ENCODE measurements at places on chromosomes 5 and 9.

- no peaks in the 10 kb centered on the region for H3K36me3 ChIP-seq
These were observed 61.5 kb downstream of the GNA14 start for GRCh38 chr9:77586591-77586990.

DNA sequence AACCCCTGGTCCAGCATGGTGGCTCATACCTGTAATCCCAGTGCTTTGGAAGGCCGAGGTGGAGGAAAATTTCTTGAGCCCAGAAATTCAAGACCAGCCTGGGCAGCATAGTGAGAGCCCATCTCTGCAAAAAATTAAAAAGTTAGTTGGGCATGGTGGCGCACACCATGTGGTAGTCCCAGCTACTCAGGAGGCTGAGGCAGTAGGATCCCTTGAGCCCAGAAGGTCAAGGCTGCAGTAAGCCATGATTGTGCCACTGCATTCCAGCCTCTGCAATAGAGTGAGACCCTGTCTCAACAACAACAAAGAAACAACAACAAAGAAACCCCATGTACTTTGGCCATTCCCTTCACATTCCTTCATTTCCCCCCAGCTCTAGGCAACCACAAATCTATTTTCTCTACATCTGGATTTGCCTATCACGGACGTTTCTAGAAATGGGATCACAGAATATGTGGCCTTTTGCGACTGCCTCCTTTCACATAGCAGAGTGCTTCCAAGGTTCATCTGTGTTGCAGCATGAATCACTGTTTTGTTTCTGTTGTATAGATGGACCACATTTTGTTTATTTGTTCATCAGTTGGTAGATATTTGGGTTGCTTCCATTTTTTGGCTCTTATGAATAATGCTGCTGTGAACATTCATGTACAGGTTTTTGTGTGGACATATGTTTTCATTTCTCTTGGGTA, 17.9 kb downstream of the MIGA2 start:
- H3K4me1 ChIP-seq = no peaks in the 10 kb centered on the region
- H3K27me3 ChIP-seq = no peaks in the 10 kb centered on the region
- no peak for DNase-seq
- no peak overlapping the region for H3K27ac ChIP-seq

GRCh38 chr9:37290940-37291485, 131.5 kb upstream of the GRHPR start:
- DNase-seq = no peak
- peak overlapping the region; percentile 90 for H3K27ac ChIP-seq
- H3K4me3 ChIP-seq = peak overlapping the region; percentile 56

DNA sequence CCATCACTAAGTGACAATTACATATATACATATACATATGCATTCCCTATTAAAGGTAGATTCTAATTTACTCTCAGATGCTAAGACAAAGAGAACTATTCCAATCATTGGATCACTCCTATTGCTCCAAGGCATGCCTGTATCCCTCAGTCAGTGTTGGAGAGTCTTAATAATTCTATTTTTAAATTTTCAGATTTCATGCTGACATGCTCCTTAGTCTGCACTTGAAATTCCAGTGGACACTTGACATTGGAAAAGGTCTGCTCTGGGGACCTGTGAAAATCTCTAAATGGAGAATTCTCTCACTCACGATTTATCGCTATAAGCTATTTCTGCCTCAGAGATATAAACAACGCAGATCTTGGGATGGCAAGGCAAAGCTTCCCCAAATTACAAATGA, 3.9 kb upstream of the FUBP3 start:
- no peak overlapping the region for H3K27ac ChIP-seq
- peaks cover 16% of the 10 kb centered on the region for H3K4me1 ChIP-seq
- no peak for DNase-seq
- no peak overlapping the region for H3K4me3 ChIP-seq

Measured in activated B cell treated with CpG ODN at 0.5 μM for 24 hours (primary cell).